ENCODE measurements at places on chromosomes 1 and 21. TPM values are rescaled to one million over a fixed set of nuclear protein-coding genes. Genes with fewer than 3 reads are reported as not detected.

DNA sequence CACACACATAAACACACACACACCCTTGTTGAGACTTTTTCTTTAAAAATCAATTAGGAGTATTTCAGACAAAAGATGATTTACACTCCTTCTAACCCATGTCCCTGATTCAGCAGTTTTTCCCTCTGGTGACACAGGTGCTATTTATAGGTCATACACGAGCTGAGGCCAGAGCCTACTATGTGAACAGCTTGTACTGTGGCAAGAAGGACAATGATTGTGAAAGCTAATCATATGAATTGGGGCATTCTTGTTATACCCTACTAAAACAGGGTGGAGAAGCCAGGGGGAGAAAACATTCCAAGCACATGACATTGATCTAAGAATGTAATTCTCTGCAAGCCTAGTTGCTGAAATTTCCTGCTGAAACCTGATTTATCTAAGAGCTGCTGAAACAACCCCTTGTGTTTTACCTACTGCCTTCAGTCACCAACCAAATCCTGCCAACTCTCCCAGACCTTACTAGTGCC is 60.3 kb downstream of the XCL1 start:
- peak; percentile 39 for DNase-seq

- no peak for DNase-seq
Measured at GRCh38 chr21:42118901-42119300, 47.8 kb downstream of the UMODL1 start.

The C1orf226 gene
- total RNA-seq = 2.9 TPM

The PTPN22 gene
- total RNA-seq = 3.9 TPM

- no peak for DNase-seq
Measured at GRCh38 chr1:159771127-159771895, 9.5 kb upstream of the DUSP23 start.

GRCh38 chr1:26941311-26941710 is 19.0 kb downstream of the KDF1 start:
- DNase-seq = no peak

DNA sequence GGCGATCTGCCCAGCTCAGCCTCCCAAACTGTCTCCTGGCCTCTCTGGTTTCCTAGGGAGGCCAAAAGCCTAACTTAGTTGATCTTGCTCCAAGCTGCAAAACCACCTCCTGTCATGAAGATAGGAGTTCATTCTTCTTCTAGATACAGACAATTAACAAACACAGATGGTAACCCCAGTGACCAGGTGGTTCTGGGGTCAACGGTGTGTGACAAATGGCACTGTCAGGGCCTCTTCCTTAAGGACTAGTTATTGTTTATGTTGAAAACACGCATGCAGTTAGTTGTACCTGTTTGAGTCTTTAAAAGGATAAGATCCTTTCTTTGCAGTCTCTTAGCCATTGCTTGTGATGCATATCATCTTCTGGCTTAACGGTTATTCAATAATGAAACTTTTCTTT is 4.6 kb upstream of the UMODL1 start:
- DNase-seq = no peak

DNA sequence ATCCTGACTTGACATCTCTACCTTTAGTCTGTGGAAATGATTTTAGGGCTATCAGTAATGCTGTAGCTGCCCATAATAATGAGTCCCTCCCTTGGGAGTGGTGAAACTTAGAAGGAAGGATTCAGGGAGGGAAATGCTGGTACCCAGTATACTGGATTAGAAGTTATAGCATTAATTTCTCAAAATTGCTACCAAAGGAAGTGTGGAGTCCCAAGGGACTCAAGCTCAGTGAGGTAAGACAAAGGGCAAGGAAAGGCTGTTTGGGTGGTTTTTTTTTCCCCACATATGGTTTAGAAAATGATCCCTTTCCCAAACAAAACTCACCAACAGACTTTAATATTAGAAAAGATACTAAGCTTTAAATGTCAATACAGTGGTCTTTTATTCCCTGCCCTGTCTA is 99.9 kb downstream of the CD247 start:
- no peak for DNase-seq

GRCh38 chr1:185427264-185427663 is 110.2 kb upstream of the IVNS1ABP start:
- DNase-seq = no peak

DNA sequence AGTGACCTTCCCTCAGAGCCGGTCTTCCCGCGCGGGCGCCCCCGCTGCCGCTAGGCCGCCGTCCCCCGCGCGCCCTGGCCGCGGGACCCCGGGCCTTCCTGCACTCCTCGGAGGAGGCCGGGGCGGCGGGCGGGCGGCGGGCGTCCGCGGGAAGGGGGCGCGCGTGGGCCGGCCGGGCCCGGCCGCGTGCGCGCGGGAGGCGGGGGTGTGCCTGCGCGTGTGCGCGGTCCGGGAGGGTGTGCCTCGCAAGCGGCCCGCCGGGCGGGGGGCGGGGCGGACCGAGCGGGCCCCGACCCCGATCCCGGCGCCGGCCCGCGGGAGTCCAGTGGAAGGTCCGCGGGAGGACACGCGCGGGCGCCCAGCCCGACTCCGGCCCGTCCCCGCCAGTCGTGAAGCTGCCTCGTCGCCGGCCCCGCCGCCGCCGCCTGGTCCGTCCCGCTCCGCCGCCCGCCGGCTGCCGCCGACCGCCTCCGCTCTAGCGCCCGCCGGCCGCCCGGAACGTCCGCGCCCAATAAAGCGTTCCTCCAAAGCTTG is 438 bp downstream of the MRPS6 start:
- peak; percentile 79 for DNase-seq

- peak; percentile 44 for DNase-seq
Measured at GRCh38 chr1:204292740-204293139, 67.0 kb downstream of the PLEKHA6 start.

The AUNIP gene
- total RNA-seq = 0.87 TPM

DNA sequence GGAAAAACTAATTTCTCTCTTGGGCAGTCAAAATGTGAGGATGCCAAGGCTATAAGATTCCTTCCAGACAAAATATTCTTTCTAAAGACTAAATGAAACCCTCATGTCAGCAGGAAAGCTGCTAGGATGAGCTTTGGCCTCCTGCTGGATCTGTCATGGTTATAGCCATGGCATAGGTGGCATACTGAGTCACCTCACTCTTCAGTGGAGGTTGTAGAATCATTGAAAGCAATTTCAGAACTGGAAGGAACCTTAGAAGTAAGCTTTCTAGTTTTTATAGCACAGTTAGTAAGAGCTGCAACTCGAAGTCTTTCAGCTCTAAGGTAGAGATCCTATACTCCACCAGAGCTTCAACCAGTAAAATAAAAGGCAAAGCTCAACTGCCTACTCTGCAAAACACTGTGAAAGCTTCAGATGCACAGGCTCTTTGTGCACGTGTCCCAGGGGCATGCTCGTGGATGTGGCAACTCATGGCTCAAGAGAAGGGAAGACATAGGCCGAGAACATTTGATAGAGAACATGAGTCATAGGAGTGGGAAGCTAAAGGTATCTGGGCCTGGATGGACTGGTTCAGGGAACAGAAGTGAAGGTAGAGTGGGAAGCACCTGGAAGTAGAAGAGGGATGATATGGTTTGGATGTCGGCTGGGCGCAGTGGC is 5.8 kb downstream of the AVPR1B start:
- no peak for DNase-seq

- peak; percentile 49 for DNase-seq
Measured at GRCh38 chr1:151574575-151575529, 34.7 kb downstream of the TUFT1 start.

DNA sequence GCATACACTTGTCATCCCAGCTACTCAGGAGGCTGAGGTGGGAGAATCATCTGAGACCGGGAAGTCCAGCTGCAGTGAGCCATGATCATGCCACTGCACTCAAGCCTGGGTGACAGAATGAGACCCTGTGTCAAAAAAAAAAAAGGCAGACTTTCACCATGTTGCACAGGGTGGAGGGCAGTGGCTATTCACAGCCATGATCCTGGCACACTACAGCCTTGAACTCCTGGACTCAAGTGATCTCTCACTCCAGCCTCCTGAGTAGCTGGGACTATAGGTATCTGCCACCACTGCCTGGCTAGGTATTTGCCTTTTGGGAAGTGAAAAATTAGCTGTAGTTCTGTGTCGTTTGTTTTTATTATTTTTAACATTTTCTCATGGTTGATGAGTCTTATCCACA is 19.1 kb downstream of the SPATA45 start:
- DNase-seq = no peak

All from stomach (tissue), 19 donors.